ENCODE measurements at places on chromosomes 3 and 15. TPM values are rescaled to one million over a fixed set of nuclear protein-coding genes. Genes with fewer than 3 reads are reported as not detected.

MINAR1 gene
- polyA plus RNA-seq, result not detected

CYP1A1 gene
- polyA plus RNA-seq, result not detected

HIGD2B gene
- not detected for polyA plus RNA-seq

OXNAD1 gene
- 31.1 TPM for polyA plus RNA-seq

MAGI1 gene
- 0.23 TPM for polyA plus RNA-seq

CMTM8 gene
- polyA plus RNA-seq, result 13.1 TPM

SLC33A1 gene
- polyA plus RNA-seq, result 20.0 TPM

ITPKA gene
- polyA plus RNA-seq, result not detected

UPK1B gene
- polyA plus RNA-seq, result not detected

GOLGA8G gene
- not detected for polyA plus RNA-seq

KLF15 gene
- polyA plus RNA-seq, result not detected

CATSPER2 gene
- 0.26 TPM for polyA plus RNA-seq

CCNB2 gene
- 5.0 TPM for polyA plus RNA-seq

DNA sequence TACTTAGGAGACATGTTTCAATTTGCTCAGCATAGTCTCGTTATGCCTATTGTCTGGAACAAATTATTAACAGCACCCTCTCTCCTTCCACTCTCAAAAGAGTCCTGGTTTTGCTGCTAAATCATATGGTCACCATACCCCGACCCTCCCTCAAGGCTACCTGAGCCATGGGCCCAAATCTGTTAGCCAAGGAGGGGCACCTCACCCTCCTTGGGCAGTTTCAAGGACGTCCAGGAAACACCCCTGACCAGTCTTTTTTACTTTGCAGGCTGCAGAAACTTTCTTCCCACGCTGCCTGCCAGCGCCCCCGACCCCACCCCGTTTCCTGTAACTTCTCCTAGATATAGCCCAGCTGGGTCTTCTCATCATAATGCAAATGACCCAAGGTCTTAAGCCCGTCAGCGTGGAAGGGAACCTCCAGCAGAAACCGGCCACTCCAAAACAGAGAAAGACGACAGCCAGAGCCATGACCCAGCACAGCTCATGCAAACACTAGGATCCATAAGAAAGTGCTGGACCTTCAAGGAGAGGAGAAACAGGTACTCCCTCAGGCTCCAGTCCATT is 62.3 kb downstream of the ADCY5 start:
- no peaks in the 10 kb centered on the region for H3K27me3 ChIP-seq
- no peak for DNase-seq
- H3K4me3 ChIP-seq, result no peak overlapping the region

- no peak overlapping the region for H3K27ac ChIP-seq
- DNase-seq, result no peak
- H3K4me1 ChIP-seq, result no peaks in the 10 kb centered on the region
Observed at GRCh38 chr3:123267821-123268220, 66.1 kb downstream of the SEC22A start.

DNA sequence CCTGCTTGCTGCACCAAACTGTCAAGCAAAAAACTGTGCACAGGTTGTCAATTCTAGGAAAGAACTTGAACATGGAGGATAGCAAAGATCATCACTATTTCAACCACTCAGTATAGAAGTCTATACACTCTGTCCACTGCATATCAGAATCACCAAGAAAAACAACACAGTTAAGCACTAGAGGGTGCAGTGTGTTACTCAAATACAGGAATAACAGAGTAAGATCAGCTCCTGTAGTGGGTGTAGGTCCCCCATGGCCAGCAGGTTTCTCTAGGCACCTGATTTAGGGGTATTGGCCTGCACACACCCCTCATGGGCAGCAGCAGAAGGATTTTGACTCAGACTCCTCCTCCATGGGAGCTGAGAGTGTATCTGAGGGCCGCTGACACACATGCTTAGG is 464.1 kb downstream of the EPHA6 start:
- H3K27me3 ChIP-seq, result no peaks in the 10 kb centered on the region
- H3K4me3 ChIP-seq, result no peak overlapping the region
- H3K36me3 ChIP-seq, result no peaks in the 10 kb centered on the region
- no peak overlapping the region for H3K27ac ChIP-seq
- no peaks in the 10 kb centered on the region for H3K4me1 ChIP-seq
- DNase-seq, result no peak

DNA sequence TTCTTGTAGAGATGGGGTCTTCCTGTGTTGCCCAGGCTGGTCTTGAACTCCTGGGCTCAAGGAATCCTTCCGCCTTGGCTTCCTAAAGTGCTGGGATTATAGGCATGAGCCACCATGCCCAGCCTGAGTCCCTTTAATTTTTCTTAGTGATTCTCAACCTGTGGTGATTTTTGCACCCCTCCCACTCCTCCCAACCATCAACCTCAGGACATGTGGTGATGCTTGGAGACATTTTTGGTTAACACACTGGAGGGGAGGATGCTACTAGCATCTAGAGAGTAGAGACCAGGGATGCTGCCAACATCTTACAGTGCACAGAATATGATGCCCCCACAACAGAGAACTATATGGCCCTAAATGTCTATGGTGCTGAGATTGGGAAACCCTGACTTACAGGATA is 83.0 kb upstream of the LMOD3 start:
- DNase-seq, result no peak
- H3K36me3 ChIP-seq, result no peaks in the 10 kb centered on the region
- H3K27ac ChIP-seq, result peak overlapping the region; percentile 47
- H3K27me3 ChIP-seq, result no peaks in the 10 kb centered on the region
- H3K4me3 ChIP-seq, result peak overlapping the region; percentile 7
- H3K4me1 ChIP-seq, result peaks cover 29% of the 10 kb centered on the region

DNA sequence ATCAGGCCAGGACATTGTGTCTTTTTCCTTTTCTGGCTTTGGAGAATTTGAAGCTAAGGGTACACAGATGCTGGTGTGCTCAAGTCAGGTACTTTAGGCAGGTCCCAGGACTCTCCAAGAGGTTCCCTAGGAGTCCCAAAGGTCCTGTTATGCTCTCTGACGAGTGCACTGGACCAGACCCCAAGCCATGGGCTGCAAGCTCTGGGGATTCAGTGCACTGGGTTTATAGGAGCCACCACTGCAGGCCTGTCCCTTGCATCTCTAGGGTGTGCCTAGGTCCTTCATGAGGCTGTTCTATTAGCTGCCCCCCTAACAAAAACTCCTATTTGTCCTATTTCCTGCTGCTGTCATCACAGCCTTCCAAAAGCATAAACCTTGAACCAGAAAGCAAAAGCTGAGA is 31.9 kb upstream of the BFSP2 start:
- no peaks in the 10 kb centered on the region for H3K4me1 ChIP-seq
- no peak overlapping the region for H3K4me3 ChIP-seq
- no peak overlapping the region for H3K27ac ChIP-seq
- DNase-seq, result no peak

DNA sequence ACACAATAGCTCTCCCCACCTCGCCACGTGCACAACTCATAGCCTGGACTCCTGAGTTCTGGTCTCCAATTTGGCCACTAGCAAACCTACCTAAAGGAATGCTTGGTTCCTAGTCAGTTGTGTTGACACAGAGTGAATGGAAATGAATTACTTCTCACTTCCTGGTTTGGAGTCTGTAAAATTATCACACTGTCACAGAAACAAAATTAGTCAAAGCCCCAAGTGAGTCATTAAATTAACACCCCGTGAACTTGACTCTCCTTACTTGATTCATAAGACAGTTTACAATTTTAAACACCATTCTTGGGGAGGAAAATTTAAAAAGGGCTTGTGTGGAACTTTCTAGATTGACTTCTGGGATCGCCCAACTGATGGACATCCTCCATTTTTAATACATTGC is 276.2 kb upstream of the CTNNB1 start:
- H3K4me3 ChIP-seq, result no peak overlapping the region
- no peaks in the 10 kb centered on the region for H3K27me3 ChIP-seq
- no peak for DNase-seq
- no peaks in the 10 kb centered on the region for H3K36me3 ChIP-seq
- no peak overlapping the region for H3K27ac ChIP-seq

- H3K4me3 ChIP-seq, result no peak overlapping the region
- no peaks in the 10 kb centered on the region for H3K27me3 ChIP-seq
- no peaks in the 10 kb centered on the region for H3K36me3 ChIP-seq
Observed at GRCh38 chr3:66115858-66116654, 77.3 kb upstream of the MAGI1 start.

GRCh38 chr3:89252860-89253259 is 145.4 kb downstream of the EPHA3 start:
- no peak for DNase-seq
- no peaks in the 10 kb centered on the region for H3K27me3 ChIP-seq
- H3K4me1 ChIP-seq, result no peaks in the 10 kb centered on the region
- H3K27ac ChIP-seq, result no peak overlapping the region

- H3K27ac ChIP-seq, result no peak overlapping the region
- H3K4me1 ChIP-seq, result no peaks in the 10 kb centered on the region
- H3K27me3 ChIP-seq, result no peaks in the 10 kb centered on the region
- no peaks in the 10 kb centered on the region for H3K36me3 ChIP-seq
Observed at GRCh38 chr3:86887876-86888275, 103.1 kb downstream of the VGLL3 start.

GRCh38 chr15:43828061-43828657 is 1.4 kb downstream of the WDR76 start:
- H3K4me1 ChIP-seq, result peaks cover 68% of the 10 kb centered on the region
- H3K27ac ChIP-seq, result peak overlapping the region; percentile 87

DNA sequence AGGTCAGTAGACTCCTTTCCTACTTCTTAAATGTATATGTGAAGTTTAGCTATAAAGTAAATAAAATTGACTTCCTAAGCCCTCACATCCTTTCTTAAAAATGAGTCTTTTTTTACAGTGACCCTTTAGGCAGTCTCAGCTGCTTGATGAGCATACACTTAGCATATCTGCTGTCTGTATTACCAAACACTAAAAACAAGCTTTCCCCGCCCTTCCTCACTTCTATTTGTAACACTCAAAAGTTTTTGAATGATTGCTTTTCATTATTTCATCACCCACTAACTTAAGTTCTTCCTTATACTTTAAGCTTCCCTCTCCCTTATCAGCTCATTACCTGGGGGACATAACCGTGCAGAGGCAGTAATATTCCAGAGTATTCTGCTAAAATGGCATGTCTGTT is 89.4 kb downstream of the PLOD2 start:
- H3K4me3 ChIP-seq, result no peak overlapping the region
- H3K4me1 ChIP-seq, result no peaks in the 10 kb centered on the region
- no peak for DNase-seq
- no peaks in the 10 kb centered on the region for H3K27me3 ChIP-seq
- H3K36me3 ChIP-seq, result no peaks in the 10 kb centered on the region

DNA sequence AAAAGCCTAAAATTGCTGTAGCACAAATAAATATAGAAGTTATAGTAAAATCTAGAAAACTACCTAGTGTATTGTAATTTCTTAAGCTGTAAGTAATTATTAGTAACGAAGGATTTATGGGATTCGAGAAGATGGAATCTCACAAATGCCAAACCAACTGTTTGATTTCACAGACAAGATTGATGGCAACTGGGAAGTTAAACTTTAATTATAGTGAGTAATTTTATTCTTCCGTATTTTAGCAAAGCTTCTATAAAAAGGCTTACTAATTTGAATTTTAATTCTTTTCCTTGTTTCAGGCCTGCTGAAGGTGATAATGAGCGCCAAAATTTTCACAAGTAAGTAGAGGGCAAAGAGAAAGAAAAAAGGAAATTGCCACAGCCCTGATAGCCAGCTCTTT is 36.6 kb downstream of the GATM start:
- H3K27me3 ChIP-seq, result peaks cover 9% of the 10 kb centered on the region
- no peaks in the 10 kb centered on the region for H3K4me1 ChIP-seq
- no peak overlapping the region for H3K27ac ChIP-seq
- DNase-seq, result no peak
- no peaks in the 10 kb centered on the region for H3K36me3 ChIP-seq

DNA sequence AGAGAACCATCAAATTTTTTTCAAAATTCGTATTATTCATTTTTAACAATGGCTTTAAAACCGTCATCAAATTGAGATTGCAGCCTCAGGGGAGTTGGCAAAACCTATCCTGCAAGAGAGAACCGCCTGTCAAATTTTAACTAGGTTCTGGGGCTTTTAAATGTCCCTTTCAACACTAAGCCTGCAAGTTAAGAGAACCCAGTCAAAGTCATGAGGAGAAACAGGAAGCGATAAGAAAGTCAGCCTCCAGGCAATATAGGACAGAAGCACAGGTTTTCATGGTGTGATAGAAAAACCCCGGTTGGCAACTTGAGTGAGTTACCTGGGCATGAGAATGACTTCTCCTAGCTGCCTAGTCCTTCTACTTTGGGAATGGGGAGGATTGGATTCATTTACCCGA is 59.8 kb downstream of the CPNE4 start:
- H3K36me3 ChIP-seq, result no peaks in the 10 kb centered on the region
- no peak overlapping the region for H3K4me3 ChIP-seq
- no peaks in the 10 kb centered on the region for H3K4me1 ChIP-seq
- no peak overlapping the region for H3K27ac ChIP-seq
- H3K27me3 ChIP-seq, result no peaks in the 10 kb centered on the region

DNA sequence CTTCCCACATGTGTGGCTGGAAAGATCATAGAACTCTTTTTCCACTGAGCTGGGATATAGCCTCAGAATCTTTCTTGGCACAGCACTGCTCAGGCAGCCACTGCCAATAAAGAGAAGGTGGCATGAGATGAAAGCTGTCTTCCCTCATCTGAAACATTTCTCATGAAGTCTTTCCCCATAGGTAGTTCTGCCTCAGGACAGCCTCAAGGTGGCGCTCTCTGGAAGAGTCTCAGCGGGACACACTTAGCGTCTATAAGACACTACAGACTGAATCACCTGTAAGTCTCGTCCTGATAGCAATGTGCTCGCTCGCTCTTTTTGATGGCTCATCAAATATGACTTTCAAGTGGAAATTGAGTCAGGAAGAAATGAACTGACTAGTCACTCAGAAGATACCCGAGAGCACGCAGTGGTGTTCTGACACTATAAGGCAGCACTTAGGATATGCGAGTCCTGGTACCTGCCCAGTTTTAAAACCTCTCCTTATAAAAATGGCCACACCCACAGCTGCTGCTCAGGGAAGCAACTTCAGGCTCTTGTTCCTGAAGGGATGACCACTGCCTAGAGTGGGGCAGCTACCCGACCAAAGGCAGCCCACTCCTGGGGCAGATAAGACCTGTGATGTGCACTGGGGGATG is 269.5 kb downstream of the SUCLG2 start:
- no peak overlapping the region for H3K27ac ChIP-seq
- H3K27me3 ChIP-seq, result no peaks in the 10 kb centered on the region
- no peak overlapping the region for H3K4me3 ChIP-seq
- peaks cover 18% of the 10 kb centered on the region for H3K36me3 ChIP-seq

GRCh38 chr3:188351648-188352047 is 197.7 kb downstream of the LPP start:
- no peak for DNase-seq
- H3K4me1 ChIP-seq, result no peaks in the 10 kb centered on the region
- H3K36me3 ChIP-seq, result no peaks in the 10 kb centered on the region
- H3K27ac ChIP-seq, result no peak overlapping the region
- no peaks in the 10 kb centered on the region for H3K27me3 ChIP-seq
- no peak overlapping the region for H3K4me3 ChIP-seq

DNA sequence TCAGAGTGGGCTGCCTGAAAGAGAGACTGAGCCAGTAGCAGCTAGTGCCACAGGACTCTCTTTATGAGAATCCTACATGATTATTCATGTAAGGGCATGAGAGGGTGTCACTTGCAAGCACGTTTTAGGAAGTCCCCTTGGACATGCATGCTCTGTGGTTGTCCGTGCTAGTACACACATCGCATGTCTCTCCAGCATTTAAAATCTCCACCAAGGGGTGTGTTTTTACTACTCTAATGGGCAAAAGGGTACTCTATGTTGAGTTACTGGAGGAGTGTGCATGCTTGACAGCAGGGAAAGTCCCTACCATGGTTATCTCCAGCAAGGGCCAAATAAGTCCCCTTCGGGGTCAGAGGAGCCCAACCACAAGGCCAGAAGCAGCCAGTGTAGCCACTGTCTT is 70.7 kb downstream of the DCLK3 start:
- no peaks in the 10 kb centered on the region for H3K36me3 ChIP-seq
- H3K4me1 ChIP-seq, result no peaks in the 10 kb centered on the region
- H3K27ac ChIP-seq, result no peak overlapping the region
- DNase-seq, result no peak
